ENCODE measurements at places on chromosomes 6 and 20.

- no peak for DNase-seq
Observed at GRCh38 chr20:24376311-24377099, 92.9 kb upstream of the SYNDIG1 start.

GRCh38 chr6:158663625-158664165, 13.8 kb downstream of the SYTL3 start:
- no peak for DNase-seq

- DNase-seq: no peak
Observed at GRCh38 chr20:16641511-16642023, 68.3 kb upstream of the KIF16B start.

GRCh38 chr20:48795732-48796131, 32.1 kb downstream of the PREX1 start:
- DNase-seq: no peak

DNA sequence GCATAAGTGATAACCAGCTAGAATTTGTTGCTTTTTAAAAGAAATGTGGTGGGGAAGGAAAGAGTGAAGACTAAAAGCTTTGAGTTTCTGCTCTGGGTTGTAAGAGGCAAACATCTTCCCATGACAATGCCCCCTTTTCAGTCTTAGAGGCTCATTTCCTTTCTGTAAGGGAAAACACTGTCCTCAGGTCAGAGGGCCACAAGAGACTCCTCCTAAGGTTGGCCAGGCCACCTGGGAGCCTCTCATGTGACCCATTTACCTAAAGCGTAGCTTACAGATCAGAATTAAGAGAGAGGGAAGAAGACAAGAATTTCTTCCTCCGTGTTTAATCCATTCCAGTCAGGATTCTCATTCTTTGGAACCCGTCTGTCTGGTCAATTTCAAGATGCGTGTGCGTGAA, 220.4 kb upstream of the HEY2 start:
- DNase-seq: no peak

- DNase-seq: no peak
Observed at GRCh38 chr6:13420269-13420668, 67.1 kb downstream of the GFOD1 start.

DNA sequence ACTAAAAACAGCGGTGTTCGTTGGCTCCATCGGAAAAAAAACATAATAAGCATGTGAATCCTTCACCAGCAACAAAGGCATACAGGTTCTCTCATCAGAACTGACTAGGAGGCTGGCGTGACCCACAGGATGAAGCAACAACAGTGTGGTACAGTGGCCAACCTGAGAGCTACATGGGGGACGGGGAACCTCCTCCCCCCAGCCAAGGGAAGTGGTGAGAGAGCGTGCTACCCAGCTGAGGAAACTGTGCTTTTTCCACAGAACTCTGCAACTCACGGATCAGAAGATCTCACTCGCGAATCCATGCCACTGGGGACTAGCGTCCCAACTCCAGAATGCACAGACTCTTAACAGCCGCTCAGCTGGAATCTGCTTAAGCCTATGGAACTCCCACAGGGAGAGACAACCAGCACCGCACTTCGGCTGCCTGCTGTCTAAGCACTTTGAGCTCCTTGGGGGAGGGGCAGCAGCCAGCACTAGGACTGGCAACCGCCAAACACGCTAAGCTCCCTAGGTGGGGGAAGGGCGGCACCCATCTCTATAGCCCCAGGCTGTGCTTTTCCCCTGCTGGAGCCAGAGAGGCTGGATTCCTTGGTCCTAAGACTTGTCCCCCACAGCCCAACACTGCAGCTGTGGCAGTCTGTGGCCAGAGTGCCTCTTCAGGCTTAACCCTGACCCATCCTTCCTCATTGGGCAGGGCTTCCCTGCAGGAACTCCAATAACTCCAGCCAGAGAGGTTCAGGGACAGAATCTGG, 538.3 kb upstream of the BTBD3 start:
- no peak for DNase-seq
